A172 (cell line): ENCODE measurements at places on chromosomes 16 and 17. TPM values are rescaled to one million over a fixed set of nuclear protein-coding genes. Genes with fewer than 3 reads are reported as not detected.

The ZNF423 gene
- total RNA-seq, result not detected in 2 replicates

- peak; percentile 14 for DNase-seq
These were observed 32.7 kb downstream of the ZZEF1 start for GRCh38 chr17:4110152-4110551.

DNA sequence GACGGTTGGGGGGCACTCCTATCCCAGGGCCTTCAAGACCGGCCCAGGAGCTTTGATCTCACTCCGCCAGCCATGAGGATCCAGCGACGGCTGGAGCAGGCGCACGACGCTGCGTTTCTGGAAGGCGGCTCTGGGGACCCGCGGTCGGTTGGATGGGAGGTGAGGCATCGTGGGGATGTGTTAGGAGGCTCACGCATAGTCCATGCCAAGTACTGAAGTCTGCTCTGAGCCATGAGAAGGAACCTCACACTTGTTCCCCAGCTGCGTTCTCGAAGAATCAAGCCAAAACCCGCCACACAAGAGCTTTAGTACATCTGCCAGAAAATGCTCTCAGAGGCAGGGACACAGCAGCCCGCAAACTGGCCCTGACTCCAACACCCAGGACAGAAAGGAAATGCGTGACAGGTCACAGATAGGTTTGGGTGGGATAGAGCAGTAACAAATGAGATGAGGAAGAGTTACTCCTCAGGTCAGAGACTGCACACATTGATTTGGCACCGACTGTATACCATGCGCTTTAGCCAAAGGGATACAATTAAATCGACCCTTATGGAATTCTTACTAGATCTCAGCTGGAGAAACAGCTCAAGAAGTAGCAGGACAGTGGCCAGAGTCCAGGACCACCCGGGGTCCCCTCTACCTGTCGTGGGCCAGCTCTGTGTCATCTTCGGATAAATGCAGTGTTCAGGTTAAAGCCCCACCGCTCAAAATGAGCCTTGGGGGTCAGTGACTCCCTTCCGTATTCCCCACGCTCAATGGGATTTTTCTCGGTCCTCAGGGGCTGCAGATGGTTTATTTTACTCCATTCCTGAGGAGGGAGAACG is 6.7 kb upstream of the GSG1L start:
- no peak for DNase-seq

DNA sequence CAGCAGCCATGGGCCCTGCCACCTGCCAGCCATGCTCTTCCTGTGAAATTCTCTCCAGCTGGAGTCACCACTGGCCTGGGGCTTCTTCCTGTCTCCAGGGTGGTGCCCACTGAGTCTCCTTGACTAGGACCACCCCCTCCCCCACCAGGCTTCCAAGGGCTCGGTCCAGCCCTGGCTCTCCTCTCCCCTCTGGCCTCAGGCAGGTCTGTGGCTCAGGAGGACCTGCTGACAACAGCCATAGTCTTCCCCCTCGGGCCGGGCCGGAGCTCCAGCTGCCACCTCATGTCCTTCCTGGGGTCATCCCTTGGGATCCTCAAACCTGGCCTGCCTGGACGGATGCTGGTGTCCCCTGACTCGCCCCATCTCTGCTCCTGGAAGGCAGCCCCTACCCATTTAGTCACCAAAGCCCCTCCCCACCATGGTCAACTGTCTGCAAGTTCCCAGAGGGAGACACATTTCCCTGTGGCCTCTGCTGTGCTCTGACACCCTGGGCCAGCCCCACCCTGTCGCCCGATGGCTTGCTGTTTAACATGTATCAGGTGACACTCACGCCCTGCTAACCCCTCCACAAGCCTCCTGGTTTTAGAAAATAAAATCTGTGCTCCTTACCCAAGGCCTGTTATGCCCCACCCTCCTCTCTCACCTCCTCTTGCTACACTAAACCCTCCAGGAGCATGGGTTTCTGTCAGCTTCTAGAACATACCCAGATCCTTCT is 186.2 kb downstream of the RBFOX3 start:
- DNase-seq, result no peak

DNA sequence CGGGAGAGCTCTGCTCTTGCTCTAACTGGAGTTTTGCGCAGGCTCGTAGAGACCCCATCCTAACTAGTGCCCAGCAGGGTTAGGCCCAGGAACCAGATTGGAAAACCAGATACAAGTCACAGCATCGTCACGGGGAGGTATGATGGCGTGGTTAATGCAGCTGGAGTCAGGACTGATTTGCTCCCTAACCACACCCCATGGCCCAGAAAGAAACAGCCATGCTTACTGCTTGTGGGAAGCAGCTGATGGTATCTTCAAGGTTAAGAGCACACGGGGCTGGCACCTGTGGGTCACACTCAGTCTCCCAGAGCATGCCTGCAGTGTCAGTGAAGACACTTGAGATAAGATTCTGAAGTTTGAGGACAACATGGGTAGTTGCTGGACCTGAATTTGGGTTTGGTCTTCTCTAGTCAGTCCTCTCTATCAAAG is 60.2 kb downstream of the WIPI1 start:
- no peak for DNase-seq

DNA sequence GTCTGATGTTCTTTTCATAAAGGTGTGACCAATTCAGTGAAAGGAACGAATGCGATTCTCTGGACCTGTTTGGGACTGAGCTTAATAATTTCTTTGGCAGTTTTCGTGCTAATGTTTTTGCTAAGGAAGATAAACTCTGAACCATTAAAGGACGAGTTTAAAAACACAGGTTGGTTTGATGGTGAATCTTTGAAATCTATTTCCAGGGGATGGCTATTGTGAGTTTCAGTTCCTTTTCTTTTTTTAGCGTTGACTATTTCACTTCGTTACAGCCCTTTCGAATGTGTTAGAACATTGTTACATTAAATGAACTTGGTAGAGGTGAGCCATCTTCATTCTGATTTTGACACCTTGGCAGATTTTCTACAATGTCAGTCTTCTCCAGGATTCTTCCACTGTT is 1.2 kb downstream of the TNFRSF17 start:
- DNase-seq, result no peak

The GAN gene
- 12.7 and 14.2 TPM in 2 replicates for total RNA-seq

- DNase-seq, result peak; percentile 57
These were observed 2.0 kb downstream of the ZNF319 start for GRCh38 chr16:57998486-57998885.

- DNase-seq, result peak; percentile 74
These were observed 24.9 kb downstream of the USP31 start for GRCh38 chr16:23124315-23124714.

The SLC5A11 gene
- total RNA-seq, result 0.05 TPM in 1 of 2 replicates, not detected in the other

The DHRS7C gene
- total RNA-seq, result not detected in 2 replicates

The ABCC11 gene
- total RNA-seq, result not detected in 2 replicates

The PIRT gene
- not detected in 2 replicates for total RNA-seq

The MPV17L gene
- 0.02 TPM in 1 of 2 replicates, not detected in the other for total RNA-seq

The TEX14 gene
- 0.02 and 0.19 TPM in 2 replicates for total RNA-seq

GRCh38 chr17:61926826-61927207 is 965 bp downstream of the INTS2 start:
- DNase-seq, result no peak

DNA sequence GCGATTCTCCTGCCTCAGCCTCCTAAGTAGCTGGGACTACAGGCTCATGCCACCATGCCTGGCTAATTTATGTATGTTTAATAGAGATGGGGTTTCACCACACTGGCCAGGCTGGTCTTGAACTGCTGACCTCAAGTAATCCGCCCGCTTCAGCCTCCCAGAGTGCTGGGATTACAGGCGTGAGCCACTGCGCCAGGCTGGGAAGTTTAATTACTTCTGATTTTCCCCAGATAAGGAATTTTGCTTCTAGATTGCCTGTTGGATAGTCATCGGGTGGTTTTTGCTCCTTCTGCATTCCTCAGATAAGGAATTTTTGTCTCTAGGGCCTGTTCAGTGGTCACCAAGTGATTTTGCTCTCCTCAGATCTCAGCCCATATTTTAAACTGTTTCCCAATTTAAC is 112.5 kb downstream of the MAP2K4 start:
- peak; percentile 69 for DNase-seq

- no peak for DNase-seq
These were observed 9.3 kb downstream of the NUBP1 start for GRCh38 chr16:10752843-10753523.

GRCh38 chr17:73278465-73279453 is 17.1 kb upstream of the CPSF4L start:
- DNase-seq, result no peak

The SF3B3 gene
- total RNA-seq, result 146 and 176 TPM in 2 replicates

- peak; percentile 74 for DNase-seq
These were observed 7.9 kb upstream of the MFSD6L start for GRCh38 chr17:8806926-8807550.

DNA sequence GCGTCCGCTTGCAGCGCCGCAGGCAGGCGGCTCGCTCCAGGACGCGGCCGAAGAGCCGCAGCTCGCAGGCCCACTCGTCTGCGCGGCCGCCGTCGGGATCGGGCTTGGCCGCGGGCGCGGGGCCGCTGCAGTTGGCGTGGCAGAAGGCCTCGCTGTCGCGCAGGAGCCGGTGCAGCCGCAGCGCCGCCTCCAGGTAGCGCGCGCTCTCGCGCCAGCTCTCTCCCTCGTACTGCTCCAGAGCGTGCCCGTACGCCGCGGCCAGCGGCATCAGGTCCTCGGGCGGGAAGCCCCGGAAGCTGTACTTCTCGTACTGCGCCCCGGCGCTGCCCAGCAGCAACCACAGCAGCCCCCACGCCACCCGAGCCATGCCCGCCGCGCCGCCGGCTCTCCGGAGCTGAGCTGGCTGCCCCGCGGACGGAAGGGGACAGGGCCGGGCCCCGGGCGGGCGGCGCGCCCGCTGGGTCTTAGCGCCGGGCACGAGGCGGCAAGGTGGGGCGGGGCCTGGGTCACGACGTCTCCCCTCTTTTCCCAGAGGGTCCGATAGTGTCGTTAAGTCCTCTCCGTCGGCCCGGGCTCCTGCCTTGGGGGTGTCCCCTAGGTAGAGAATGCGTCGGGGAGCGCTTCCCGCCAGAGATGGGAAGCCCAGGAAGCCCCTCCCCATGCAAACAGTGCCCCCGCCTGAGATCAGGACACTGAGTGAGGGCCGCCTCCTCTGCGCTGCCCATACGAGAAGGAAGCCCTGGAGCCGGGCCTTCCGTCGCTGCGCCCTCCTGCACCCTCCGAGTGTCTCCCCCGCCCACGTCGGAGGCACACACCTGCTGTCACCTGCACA is at the start of gene P3H4:
TSS of gene P3H4 (minus strand) at position 401 of the 832 bp plus-strand sequence. CDS start at position 367, 34 bp downstream.
- DNase-seq, result peak; percentile 63

DNA sequence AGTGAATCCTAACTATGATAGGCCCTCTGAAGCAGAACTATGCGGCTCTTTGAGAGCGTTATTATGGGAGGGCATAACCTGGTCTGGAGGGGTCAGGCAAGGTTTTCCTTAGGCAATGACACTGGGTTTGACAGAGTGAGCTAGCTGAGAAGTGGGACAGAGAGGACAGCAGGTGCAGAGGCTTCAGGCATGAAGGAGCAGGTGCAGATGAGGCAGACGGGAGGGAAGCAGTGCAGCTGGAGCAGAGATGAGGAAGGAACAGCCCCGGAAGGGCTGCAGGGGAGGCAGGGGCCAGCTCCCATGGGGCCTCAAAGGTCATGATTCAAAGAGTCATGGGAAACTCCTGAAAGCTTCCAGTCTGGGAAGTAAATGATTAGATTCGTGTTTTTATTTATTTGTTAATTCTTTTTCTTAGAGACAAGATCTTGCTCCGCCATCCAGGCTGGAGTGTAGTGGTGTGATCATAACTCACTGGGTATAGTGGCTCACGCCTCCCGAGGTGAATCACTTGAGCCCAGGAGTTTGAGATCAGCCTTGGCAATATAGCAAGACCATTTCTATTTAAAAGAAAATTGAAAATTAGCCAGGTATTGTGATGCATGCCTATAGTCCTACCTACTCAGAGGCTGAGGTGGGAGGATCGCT is 5.4 kb downstream of the MARCHF10 start:
- DNase-seq, result no peak

The GRB7 gene
- 0.40 and 0.72 TPM in 2 replicates for total RNA-seq

DNA sequence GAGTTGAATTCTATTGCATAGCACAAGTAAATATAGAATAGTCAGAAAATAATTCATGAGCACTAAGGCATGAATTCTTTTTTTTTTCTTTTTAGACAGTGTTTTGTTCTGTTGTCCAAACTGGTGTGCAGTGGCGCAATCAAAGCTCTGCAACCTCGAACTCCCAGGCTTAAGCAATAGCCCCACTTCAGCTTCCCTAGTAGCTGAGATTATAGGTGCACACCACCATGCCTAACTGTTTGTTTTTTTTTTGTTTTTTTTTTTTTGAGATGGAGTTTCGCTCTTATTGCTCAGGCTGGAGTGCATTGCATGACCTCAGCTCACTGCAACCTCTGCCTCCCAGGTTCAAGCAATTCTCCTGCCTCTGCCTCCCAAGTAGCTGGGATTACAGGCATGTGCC is 16.6 kb downstream of the TUBD1 start:
- no peak for DNase-seq

- DNase-seq, result no peak
These were observed 12.1 kb downstream of the USP6 start for GRCh38 chr17:5127910-5128309.

DNA sequence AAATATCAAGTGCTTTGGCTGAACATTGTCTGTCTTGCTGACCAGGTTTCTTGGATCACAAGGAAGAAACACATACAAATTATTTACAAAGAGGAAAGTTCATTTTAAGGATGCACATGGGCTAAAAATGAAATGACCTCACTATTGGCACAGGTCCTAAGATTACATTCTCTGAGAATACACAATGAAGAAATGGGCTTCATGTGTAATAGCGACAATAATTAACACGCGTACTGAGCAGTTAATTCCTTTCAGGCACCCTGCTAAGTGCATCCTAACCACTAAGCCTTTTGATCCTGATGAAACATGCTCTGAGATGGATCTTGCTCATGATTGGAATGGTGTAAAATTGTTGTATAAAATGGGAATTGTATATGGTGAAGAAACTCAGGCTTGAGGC is 429.0 kb downstream of the HS3ST4 start:
- no peak for DNase-seq

The TNP2 gene
- total RNA-seq, result not detected in 2 replicates

DNA sequence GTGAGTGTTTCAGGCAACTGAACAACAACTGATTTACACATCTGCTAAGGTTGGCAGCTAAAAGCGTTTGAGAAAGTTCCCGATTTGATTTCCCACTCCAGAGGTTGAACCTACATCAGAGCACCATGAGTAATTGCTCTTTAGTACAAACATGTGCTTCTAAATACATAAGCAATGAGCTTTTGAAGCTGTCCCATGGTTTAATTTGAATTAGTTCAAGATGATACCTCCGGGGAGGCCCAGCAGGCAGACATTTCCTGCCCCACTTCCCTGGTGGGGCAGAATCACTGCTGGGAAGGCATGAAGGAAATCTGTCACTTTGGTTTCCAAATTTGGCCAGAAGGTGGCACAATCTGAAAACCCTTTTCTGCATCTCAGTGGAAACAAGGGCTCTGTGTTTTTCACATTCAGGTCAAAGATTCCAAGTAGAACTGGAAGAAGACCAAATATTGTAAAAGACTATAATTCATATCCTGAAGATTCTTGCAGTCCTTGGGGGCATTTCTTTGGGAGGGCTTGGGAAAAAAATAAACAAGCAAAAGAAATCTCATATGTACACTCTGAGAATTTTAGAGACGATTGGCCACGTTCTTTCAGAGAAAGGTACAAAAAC is 176.2 kb upstream of the FAM20A start:
- peak; percentile 55 for DNase-seq

DNA sequence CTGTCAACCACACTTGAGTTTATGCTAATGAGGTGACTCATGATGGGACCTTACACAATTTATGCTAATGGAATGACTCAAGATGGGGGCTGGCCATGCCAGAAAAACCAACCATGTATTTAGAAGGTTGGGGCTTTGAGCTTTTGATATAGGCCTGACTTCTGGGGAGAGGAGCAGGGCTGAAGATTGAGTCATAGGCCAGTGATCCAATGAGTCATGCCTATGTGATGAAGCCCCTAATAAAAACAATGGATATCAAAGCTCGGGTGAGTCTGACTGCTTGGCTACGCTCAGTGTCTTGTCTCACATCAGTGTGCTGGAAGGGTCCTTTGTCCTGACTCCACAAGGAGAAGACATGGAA is 7.3 kb downstream of the MFSD6L start:
- peak; percentile 59 for DNase-seq

The TMEM186 gene
- total RNA-seq, result 5.9 and 8.0 TPM in 2 replicates
